COR-L47 (cell line): ENCODE measurements at places on chromosomes 3 and 15.

DNA sequence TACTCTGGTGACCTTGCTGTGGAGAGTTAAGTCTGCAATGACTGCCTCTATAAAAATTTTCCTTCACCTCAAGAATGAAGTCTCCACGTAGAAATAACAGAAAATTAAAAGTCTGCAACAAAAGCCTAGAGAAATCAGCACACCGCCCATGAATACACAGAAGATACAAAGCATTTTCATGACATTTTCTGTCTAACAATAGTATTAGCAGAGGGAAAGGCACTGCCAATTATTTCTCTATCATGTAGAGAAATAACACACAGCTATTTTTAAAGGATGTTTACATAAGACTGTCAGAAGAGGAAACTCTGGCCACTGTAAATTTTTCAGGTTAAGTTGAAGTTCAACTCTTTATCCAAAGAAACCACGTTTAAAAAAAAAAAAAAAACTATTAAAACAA lies 80.8 kb downstream of the GSK3B start:
- peak; percentile 14 for DNase-seq

DNA sequence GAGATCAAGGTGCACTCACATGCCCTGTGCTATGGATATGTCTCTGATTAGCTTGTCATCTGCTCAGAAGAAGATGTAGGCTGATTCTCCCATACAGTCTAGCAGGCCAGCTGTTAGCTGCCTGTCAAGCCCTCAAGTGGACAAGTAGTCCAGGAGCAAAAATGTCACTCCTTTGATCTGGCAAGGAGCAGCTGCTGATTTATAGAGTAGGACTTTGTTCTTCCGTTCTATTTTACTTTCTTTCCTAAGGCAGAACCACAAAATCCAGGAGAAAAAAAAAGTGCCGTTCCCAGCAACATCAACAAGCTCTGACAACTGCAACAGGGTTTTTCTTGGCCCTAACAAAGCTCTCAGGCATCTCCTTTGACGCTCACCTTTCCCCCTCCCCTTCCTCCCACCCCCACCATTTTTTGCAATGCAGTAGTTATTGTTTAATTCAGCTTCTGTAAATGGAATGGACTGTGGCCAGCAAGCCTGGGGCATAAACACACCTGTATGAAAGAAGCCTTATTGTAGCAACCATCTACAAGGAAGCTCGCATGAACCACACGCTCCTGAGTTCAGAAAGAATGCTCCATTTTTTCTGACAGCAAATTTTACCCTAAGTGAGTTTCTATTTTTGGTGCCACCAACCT lies 196.3 kb downstream of the MEIS2 start:
- DNase-seq: peak; percentile 23

GRCh38 chr3:107263269-107264021 lies 113.8 kb upstream of the CCDC54 start:
- DNase-seq: no peak

- no peak for DNase-seq
Observed at GRCh38 chr3:157919319-157919887, 186.8 kb downstream of the SHOX2 start.

GRCh38 chr15:89381888-89382686 lies 47.5 kb upstream of the POLG start:
- no peak for DNase-seq

GRCh38 chr3:177597311-177598096 lies 400.2 kb upstream of the TBL1XR1 start:
- DNase-seq: peak; percentile 91

- DNase-seq: no peak
Observed at GRCh38 chr15:51416129-51416528, 74.7 kb downstream of the GLDN start.

GRCh38 chr3:82354228-82354627 lies 592.8 kb upstream of the GBE1 start:
- no peak for DNase-seq

GRCh38 chr3:12829886-12830784 lies 11.2 kb downstream of the RPL32 start:
- no peak for DNase-seq

GRCh38 chr3:99678023-99678422 lies 39.6 kb downstream of the COL8A1 start:
- DNase-seq: no peak

DNA sequence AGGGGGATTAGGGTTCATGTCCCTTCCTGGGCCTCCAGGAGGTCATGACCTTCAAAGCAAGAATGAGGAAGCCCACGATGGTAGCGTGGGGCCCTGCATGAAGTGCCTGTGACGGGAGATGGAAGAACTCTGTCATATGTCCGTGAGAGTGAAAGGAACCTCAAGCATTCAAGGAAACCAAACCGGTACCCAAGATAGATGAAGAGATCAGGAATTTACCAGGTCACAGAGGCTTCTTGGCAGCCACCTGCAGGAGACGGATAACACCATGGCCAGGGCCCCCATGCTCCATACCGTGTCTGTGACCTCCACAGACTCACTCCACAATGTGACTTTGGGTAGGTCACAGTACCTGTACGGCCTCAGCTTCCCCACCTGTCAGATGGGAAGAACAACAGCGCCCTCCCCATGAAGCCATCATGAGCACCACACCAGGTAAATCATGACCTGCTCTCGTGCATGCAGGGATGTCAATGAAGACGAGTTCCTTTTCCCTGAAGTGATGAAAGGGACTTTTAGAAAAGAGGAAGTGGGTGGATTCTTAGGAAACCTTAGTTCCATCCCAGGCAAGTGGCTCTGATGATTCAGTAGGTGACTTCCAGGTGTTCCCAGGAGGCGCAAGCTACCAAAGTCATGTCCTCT lies 23.3 kb upstream of the CYP11A1 start:
- no peak for DNase-seq

- no peak for DNase-seq
Observed at GRCh38 chr3:29454161-29454611, 173.3 kb downstream of the RBMS3 start.

DNA sequence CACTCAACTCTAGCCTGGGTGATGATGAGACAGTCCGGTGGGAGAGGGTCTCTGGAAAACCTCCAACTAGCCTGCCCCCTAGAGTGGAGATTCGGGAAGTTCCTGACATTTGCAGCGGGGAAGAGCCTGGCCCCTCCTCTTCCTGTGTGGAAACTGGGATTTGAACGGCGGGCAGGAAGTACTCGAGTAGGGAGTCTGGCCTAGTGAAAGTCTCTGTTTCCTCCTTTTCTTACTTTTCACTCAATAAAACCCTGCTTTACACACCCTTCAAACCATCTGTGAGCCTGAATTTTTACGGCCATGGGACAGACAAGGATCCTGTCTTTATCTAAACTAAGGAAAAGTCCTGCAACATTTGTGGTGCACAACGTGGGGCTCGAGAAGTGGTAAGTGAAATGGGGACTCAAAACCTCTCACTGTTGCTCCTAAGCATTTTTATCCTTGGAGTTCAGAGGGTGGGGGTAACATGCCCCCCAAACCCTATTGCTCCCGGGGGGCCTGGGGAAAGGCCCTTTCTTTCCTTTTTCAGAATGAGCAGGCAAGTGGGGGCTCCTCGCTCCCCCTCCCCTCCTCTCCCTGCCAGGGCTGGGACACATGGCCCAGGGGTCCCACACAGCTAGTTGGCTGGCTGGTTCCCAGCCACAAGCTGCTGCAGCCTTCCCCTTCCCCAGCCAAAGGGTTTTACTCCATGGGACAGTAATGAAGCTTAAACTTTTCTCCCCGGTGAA lies 224.7 kb upstream of the GBE1 start:
- no peak for DNase-seq

GRCh38 chr15:100909989-100910955 lies 8.9 kb upstream of the LRRK1 start:
- no peak for DNase-seq

DNA sequence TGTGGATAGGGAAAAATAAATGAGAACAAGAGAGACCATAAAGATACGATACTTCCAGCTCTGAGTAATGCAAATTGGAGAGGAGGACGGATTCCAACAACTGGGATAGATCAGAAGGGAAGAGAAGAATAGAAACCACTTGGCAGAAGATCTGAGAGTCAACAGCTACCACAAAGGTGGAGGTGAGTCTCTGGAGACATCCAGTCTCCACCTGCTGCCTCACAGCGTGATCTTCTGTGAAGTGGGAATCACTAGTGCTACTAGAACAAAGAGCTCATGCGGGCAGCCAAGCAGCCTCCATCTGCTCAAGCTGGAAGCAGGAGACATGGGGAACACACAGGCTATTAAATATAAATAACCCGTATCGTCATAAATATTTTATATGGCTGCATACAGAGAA lies 558.5 kb upstream of the CFAP20DC start:
- peak; percentile 88 for DNase-seq

DNA sequence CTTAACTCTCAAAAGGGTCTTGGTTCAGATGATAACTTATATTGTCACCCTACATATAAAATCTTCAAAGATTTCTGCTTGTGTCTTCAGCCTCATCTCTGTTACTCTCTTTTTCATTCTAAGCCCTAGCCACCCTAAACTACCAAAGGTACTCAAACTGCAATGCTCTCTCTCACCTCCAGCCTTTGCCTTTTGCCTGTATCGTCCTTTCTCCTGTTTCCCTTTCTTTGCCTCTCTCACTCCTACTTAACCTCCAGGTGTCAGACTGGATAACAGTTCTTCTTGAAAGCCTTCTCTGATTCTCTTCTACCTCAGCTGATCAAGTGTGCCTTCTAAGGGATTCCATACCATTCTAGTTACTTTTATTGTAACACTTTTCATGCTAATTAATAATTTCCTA lies 149.8 kb downstream of the SERPINI1 start:
- DNase-seq: no peak

DNA sequence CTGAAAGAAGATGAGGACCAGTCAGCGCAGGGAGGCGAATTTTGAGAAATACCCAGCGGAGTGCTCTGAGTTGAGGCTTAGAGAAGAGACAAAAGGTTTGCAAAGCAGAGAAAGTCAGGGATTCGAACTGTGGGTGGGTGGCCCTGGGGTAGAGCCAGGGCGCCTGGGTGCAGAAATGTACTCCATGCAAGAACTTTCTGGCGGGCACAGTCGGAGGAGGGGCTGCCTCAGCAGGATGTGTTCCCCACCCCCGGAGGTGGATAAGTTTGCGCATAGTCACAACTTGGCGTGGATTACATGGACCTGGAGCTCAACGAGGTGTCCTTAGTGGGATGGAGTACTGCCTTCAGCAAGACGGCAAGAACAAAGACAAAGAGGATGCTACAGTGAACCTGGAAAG lies 117.3 kb upstream of the ALDH1A3 start:
- DNase-seq: no peak

- DNase-seq: no peak
Observed at GRCh38 chr3:183485093-183485492, 56.7 kb upstream of the MCF2L2 start.

- DNase-seq: no peak
Observed at GRCh38 chr3:37457378-37458065, 283.1 kb upstream of the LRRFIP2 start.

DNA sequence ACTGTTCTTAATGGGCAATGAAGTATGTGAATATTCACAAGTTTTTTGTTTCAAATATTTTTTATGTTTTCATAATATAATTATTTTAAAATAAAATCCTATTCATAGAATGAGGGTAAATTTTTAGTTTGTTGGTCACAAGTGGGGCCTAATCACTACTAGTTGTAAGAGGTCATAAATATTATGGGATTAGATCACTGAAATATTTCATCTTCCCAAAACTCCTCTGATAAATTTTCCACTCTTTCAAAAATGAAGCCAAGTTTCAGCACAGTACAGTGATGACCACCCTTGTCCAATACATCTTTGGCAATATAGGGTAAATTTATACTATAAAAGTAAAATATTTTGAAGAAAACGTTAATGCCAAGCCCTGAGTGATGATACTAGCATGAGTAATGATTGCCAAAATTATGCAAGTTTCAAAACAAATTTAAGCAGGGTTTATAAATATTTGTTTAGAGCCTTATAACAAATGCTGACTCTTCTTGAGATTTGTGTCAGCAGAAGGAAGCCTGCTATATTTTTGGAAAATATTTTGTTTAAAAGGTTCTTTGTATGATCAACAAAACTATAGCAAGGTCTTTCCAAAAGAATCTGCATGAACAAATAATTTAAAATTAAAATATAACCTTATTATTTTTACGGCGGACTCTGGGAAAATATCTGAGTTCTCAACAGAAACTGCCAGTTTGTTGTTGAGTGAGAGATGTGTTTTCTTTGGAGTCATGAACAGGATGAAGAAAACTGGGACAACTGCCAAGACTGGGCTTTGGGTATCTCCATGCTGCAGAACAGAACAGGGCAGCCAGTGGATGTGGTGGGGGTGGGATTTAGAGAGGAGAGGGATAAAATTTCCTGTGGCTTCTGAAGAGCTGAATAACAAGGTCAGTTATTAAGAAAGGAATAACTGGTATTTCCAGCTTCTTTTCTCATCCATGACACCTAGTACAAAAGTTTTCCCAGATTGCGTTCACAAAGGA lies 17.9 kb upstream of the TM4SF1 start:
- peak; percentile 87 for DNase-seq

DNA sequence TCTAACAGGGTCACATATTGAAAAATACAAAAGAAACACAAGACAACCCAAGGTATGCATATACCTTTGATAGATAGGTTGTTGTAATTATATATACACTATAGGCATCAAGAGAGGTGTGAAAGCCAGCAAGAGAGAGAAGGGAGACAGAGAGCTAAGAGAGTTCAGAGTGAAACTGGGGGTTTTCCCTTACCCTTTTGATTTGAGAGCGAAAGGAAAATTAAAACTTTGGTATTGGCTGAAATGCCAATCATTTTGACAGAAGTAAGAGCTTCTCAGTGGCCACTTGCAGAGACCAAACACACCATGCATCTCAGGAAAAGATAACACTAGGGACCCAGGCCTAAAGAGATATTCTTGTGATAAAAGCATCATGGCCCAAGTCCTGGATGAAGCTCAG lies 183.6 kb downstream of the SHOX2 start:
- DNase-seq: no peak

GRCh38 chr3:66297260-66297873 lies 76.6 kb downstream of the SLC25A26 start:
- no peak for DNase-seq

- DNase-seq: no peak
Observed at GRCh38 chr15:52383100-52383588, 87.5 kb upstream of the MYO5C start.

DNA sequence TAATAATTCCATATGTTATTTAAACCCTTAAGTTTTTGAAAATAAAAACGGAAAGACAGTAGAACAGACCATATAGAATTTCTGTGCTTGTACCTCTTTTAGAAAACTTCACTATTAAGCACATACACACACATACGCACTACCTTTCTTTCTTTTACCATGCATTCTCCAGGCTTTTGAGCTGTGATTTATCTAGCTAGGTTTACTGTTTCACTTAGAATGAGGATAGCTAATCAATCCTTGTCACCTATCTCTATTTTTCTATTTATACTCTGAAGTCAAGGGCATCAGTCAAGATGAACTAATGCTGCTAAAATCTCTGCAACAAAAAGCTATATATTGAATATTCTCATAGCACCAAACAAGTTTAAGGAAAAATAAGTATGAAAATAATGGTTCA lies 43.2 kb downstream of the GOLIM4 start:
- DNase-seq: no peak

GRCh38 chr3:186458306-186459107 lies 85.7 kb downstream of the CRYGS start:
- no peak for DNase-seq

DNA sequence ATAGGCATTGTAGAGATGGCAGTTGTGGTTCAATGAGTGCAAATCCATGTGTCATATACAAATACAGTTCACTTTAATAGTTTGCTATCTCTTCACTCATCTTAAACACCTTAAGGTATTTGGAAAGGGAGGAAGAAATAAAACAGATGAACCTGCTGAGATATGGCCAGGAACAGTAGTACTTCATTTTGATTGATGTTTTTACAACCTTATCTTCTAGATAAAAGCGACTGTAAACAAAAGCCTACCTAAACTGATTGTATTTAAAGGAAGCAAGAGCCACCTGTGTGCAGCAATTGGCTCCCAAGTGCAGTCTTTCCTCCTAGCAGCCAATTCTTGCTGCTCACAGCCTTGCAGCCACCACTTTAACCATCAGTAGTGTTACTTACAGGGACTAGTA lies 217.7 kb downstream of the CDIN1 start:
- DNase-seq: peak; percentile 14
